Fibroblast of skin of right quadriceps (primary cell): ENCODE measurements at places on chromosomes 12 and 14.

DNA sequence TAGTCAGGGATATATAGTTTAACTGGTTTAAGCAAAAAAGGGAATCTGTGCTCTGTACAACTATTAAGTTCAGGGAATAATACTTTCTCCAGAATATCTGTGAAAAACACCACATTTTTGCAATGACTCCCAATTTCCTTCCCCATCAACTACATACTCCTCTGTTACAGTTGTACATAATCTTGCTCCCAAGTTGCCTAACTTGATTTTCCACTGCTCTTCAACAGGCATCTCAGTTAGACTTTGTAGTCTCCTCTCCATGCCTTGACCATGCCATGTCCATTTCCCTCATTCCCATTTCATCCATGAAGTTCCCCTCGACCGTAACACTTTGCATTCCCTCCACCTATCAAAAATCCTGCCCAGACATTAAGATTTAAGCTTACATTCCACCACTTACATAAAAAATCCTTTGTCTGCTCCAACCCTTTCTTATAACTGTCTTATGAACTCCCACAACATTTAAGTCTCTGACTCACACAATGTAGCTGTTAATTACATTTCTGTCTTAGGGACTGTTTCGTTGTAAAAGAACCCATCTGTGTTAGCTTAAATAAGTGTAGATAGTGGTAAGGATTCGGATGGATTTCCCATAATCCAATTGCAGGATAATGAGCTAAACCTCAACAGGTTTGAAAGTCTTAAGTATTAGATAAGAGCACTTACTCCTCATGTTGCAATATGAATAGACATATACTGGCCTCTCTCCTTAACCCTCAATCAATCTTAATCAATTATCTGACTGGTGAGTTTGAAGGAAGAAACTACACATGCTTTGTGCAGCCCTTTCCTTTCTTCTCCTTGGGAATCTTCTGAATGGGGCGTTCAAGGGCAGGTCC lies 156.5 kb downstream of the PAWR start:
- peak; percentile 46 for DNase-seq

GRCh38 chr12:106584104-106585064 lies 1.6 kb downstream of the RFX4 start:
- DNase-seq = no peak

DNA sequence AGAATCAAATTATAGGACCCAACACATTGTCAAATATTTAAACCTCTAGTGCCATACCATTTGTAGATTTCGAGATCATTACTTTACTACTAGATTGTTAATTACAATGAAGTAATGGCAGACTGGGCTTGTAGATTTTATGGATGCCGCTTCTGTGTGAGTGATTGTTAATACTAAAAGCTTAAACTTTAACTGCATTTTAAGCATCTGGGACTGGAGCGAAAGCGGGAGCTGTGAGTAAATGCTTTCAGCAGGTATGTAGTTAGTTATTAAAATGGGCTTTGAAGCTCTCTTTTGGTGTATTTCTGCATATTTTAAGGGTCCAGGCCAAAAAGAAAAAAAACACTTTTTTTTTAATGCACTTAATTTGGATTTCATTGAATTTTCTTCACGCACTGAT lies 519.3 kb downstream of the MED13L start:
- no peak for DNase-seq

DNA sequence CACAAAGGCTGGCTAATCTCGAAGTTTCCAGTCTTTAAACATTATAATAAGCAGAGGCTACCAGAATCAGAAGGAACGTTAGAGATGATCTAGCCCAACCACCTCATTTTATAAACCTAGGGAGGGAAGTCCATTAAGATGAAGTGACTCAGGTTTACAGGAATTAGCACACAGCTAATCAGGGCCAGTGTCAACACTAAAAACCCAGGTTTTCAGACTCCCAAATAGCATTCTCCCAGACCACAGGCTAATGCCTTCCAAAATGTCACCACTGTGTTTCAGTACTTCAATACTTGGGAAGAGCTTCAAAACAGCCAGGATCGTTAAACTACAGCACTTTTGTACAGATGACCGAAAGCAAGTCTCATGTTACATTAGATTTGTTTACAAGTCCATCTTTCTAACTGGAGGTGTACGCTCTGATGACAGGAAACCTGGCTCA lies 89.2 kb downstream of the FOXN3 start:
- DNase-seq = peak; percentile 65

- no peak for DNase-seq
These were observed 596.1 kb downstream of the VRK1 start for GRCh38 chr14:97393244-97393643.

- DNase-seq = no peak
These were observed 9.8 kb upstream of the ARF6 start for GRCh38 chr14:49882826-49883694.

DNA sequence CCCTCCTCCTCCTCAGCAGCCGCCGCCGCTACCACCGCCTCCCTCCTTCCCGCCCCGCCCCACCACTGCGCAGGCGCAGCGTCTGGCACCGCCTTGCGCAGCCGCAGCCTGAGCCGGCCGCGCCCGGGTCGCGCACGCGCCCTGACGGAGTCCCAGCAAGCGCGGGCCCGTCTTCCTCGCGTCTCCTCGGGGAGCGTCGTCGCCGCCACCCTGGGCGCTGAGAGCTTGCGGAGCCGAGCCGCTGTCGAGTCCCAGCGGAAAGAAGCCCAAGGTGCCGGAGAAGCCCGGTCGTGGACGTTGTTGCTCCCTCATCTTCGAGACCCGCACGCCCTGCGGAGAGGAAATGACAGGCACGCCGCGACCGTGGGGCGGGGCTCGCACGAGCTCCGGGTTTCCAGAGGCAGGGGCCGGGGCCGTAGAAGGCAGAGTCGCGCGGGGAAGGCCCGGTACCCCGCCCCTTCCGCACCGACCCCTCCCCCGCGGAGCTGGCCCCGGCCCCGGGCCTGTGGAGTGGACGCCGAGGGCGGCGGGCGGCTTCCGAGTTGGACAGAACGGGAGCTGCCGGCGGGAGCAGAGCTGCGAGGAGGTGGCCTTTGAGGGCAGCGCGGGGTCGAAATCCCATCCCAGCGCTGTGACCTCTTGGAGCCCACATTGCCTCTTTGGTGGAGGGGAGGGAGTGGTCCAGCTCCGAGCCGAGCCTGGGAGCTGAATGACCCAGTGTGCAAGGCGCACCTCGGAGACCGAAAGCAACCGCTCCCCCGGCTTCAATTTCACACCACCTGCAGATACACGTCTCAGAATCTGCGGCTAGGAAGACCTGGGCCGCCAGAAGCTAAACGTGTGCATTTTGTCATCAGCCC lies 469 bp upstream of the RAB35 start:
- peak; percentile 92 for DNase-seq

GRCh38 chr14:70585231-70585630 lies 15.2 kb downstream of the MED6 start:
- no peak for DNase-seq

DNA sequence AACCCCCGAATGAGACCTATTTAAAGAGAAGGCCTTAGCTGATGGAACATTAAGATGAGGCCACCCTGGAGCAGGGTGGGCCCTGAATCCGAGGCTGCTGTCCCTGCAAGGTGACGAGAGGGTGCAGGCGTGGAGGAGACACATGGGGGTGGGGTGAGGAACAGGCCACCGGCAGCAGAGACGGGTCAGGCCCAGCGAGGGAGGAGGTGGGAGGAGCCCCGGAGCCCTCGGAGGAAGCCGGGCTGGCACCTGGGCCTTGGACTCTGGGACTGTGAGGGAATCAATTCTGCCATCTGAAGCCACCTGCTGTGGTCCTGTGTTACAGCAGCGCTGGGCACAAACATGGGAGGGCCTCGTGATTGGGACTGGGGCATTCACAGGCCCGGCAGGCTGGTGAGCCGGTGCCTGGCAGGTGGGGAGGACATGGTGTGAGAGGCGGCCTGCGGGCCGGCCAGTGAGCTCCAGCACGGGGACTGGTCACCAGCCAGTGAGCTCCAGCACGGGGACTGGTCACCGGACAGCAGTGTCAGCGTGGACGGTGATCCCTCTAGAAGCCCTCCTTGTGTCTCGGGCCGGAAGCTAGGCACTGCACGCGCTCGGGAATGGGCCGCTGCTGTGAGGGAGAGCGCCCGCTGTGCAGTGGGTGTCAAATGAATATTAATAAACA lies 46.7 kb downstream of the NOC4L start:
- no peak for DNase-seq

DNA sequence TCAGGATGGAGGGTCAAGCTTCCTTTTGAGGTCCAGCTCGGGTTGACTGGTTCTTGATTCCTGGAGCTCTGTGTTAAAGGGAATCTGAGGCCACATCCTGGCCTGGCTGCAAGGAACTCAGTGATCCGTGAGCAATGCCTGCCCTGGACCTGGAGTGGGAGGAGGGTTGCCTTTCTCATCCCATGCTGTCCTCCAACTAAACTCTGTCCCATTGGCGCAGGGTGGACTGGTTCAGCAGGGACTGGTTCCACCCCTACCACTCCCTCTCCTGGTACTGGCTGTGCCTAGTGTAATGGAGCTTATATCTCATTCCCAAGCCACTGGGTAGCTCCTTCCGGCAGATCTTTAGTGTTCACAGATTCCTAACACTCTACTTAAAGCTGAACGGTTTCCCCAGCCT lies 3.9 kb upstream of the CMKLR1 start:
- DNase-seq = no peak

GRCh38 chr12:75087654-75088053 lies 122.0 kb downstream of the KCNC2 start:
- no peak for DNase-seq
